ELF-1 (cell line): ENCODE measurements at places on chromosomes 4 and X.

- no peak for DNase-seq
Measured at GRCh38 chrX:47482065-47482511, 934 bp downstream of the ZNF41 start.

- DNase-seq, result no peak
Measured at GRCh38 chrX:134373736-134374135, 86.2 kb upstream of the HPRT1 start.

- no peak for DNase-seq
Measured at GRCh38 chr4:186272699-186273391, 6.9 kb downstream of the F11 start.

GRCh38 chrX:108285356-108285755 lies 152.9 kb downstream of the COL4A6 start:
- no peak for DNase-seq

- DNase-seq, result no peak
Measured at GRCh38 chr4:25283948-25284347, 28.6 kb upstream of the ZCCHC4 start.

DNA sequence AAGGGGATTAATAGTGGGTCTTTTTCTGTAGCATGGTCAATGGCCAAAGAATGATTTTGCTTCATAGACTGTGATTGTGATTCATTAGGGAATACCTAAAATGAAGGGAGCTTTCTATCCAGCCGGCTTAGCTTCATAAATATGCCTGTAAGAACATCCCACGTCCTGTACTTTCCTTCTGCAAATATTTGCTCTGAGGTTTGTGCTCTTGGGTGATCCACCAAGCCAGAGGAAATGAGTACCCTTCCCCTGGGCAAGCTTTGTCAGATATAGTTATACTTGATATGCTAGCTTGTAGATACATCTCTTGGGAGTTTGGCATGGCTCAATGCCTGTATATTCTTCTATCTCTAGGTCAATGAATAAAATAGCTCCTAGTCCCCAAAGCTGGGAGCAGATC lies 28.2 kb upstream of the SPARCL1 start:
- no peak for DNase-seq

DNA sequence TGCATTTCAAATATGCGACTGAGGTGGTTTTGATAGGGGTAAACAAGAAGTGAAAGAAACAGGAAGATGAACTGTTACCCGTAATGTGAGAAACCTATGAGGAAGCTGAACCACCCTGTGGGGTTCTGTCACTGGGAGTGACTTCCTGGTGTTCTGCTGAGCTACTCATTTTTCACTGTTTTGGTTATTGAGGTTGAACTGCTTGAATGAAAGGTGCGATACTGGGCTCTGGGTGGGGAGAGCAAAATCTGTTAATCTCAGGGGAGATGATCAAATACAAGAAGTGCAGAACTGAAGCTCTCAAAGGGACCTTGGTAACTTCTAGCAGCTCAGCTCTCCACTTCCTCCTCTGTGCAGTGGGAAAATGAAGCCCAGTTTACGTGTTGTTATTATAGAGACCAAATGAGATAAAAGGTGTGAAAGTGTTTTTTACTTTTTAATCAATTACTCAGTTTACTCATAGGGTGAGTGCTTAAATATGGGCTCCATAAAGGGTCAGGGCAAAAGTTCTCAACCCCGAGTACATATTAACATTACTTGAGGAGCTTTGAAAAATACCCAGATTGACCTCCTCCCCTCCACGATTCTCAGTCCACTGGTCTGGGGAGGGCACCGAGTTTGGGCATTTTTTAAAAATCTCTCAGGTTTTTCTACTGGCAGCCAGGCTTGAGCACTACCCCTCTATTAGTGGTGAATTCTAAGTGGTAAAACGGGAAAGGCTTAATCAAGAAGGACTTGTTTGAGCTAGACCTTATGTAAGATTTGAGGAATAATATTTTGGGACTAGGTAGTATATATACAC lies 66.7 kb downstream of the COQ2 start:
- DNase-seq, result no peak

DNA sequence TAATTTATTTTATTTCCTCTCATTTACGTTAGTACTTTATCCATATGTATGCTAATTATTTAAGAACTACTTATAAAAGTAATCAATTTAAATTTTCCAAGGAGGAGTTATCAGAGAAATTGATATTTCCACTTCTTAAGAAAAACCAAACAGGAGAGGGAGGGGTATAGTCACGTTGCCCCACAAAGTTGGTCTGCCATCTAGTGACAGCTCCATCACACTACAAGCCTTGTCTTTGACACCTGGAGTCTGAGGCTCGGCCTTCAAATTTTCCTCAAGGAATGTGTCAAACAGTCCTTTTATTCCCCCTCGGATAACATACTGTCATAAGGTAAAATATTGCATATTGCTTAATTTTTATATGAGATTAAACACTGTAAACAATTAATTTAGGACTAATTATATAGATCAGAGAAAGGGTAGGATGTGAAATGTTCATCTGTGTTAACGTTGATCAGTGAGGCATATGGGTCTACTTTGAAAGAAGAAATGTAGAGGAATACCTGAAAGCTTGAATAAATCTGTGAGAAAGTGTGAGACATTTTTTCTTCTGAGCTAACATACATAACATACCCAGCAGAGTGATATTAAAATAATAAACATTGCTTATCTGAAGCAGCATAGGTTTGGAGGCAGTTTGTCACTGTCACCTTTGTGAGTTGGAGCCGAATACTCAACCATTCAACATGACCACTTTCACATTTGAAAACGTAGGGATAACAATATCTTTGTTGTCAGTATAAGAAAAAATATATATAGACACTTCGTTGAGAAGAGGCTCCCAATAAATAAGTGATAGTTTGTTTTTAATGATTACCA lies 114.4 kb downstream of the GLRA3 start:
- peak; percentile 50 for DNase-seq

GRCh38 chr4:1582227-1582626 lies 101.9 kb downstream of the FAM53A start:
- no peak for DNase-seq

DNA sequence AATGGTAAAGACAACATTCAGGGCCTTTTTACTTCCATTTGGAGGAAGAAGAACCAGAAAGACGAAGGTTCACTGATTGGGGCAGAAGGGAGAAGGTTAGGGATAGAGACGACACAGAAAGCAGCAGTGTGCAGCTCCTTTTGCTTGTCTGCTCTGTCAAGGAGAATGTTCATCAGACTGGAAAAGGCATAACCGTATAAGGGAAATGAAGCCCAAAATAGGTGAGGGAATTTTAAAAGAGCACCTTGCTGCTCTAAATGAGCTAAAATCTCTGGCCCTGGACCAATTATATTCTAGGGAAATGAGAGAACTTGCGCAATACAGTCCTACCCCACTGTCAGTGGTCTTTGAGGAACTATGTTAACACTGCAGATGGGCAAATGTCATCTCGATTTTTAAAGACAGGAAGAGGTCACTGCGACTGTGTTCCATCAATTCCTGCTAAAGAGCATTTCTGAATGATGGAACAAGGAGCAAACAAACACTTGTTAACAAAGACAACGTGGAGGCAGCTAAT lies 909.8 kb upstream of the FTHL17 start:
- DNase-seq, result no peak

GRCh38 chr4:42915484-42915883 lies 23.0 kb downstream of the GRXCR1 start:
- DNase-seq, result no peak

DNA sequence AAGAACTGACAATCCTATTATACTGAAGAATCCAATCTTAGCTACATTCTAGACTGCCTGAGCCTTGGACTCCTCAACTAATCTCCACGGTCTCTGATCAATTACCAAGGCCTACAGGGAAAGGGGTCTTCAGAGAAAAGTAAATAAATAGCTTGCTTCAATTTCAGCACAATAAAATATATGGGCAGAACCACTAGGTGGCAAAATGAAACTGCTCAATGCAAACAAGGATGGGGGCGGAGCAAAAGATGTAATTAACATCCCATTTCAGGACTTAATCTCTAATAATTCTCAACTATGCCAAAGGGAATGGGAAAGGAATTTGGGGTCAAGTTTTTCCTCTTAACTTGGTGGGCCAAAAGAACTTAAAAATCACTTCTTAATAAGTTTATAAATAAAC lies 78.4 kb upstream of the MAP3K15 start:
- DNase-seq, result no peak

- no peak for DNase-seq
Measured at GRCh38 chrX:13082206-13083065, 38.0 kb upstream of the FAM9C start.

DNA sequence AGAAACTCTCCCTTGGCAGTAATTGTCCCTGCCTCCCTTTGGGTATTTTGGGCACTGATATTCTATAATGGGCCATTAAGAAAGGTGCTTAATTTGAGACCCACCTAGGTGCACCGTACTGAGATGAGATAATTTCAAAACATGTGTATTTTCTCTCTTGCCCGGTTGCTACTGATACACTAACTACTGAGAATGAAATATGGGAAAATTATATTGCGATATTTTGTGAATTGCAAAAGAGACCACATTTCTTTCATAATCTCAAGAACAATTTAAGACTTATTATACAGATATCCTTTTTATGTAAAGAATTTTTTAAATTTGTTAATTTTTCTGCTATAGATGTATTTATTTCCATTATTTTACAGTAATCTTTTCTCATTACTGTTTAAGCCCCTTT lies 284.9 kb downstream of the ADGRL3 start:
- DNase-seq, result no peak
